Aorta (tissue), 5 donors: ENCODE measurements at places on chromosomes 12 and 14. TPM values are rescaled to one million over a fixed set of nuclear protein-coding genes. Genes with fewer than 3 reads are reported as not detected.

The CCDC197 gene
- 0.60 TPM for total RNA-seq

GRCh38 chr12:5068126-5068525 is 24.4 kb downstream of the KCNA5 start:
- DNase-seq: no peak

The KRT83 gene
- total RNA-seq: not detected

DNA sequence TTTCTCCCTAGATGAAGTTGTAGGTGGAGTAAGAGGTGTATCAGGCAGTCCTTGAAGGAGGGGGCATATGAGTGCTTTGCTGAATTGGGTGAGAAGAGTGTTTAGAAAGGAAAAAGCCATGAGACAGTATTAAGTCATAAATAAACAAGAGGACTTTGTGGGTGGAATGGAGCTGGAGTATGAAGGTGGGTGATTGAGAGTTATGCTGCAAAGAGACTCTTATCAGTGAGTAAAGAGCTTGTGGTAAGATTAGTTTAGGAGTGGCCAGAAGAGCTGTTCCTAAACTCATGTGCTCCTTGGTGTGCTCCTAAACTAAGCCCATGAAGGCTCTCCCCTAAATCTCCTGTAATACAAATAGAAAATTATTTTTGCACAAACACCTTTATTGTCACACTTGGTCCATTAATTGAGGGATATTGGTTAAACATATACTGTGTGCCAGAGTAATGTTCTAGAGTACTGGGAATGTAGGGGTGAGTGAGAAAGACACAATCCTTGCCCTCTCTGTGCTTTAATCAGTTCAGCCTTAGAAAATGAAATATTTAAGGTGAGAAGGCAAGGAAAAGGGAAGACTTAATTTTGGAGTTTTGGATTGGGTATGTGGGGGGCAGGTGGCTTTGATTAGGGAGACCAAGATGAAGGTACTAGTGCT is 9.8 kb downstream of the CHPT1 start:
- no peak for DNase-seq

GRCh38 chr14:59126714-59127436 is 61.6 kb upstream of the DAAM1 start:
- no peak for DNase-seq

DNA sequence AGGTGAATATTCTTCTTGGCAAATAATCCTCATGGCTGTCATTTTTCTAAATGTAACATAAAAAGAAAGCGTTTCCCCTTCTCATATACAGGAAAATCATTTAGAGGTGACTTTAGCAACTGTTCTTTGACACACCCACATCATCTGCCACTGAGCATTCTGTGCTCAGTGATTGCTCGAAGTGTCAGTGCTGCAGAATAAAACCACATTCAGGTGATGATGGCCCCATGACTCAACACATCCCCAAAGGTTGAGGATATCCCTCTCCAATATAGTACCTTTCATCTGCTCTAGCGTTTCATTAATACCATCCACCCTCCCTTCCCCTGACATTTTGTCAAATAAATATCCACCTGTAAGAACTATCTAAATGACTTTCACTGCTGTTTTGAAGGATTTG is 28.7 kb upstream of the CPSF6 start:
- no peak for DNase-seq

The IFNG-AS1 gene
- 0.54 TPM for total RNA-seq

DNA sequence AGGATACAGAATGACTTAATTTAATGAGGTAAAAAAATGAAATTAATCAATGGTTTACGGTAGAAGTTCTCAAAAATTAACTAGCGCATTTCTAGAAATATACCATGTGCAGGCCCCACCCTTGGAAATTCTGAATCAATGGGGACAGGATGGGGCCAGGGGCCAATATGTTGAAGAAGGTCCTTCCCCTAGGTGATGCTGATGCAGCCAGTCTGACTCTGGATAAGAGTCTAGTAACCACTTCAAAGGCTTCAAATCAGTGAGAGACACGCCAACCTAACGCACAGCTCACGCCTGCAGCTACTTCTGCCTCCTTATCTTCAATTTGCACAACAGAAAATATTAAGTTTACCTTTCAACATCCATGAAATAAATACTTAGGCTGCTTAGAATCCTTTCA is 14.9 kb downstream of the GIT2 start:
- DNase-seq: no peak
